ENCODE measurements at places on chromosomes 4 and X.

GRCh38 chrX:31070057-31070468 lies 1.8 kb downstream of the FTHL17 start:
- no peak for DNase-seq

GRCh38 chr4:184442314-184442635 lies 32.1 kb downstream of the IRF2 start:
- no peak for DNase-seq

- no peak for DNase-seq
Measured at GRCh38 chrX:47191331-47191730, 2.3 kb upstream of the UBA1 start.

- no peak for DNase-seq
Measured at GRCh38 chr4:54073271-54073880, 9.0 kb upstream of the CHIC2 start.

DNA sequence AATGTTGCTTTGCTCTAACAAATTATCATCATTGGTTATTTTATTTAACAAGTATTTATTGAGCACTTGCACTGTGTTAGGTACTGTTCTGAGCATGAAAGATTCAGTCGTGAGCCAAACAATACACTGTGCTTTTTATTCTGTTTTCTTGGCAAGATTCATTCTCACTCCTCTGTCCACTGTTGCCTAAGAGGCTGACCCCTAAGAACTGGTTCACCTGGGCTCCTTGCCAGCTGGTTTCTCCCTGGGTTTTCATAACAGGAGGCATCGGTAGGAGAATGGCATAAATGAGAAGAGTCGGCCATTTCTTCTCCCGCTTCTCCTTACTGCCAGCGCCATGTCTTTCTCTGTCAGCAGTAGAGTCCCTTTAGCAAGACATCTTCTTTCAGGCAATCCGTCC lies 243.7 kb upstream of the DIAPH2 start:
- no peak for DNase-seq

GRCh38 chr4:35918491-35918977 lies 325.8 kb downstream of the ARAP2 start:
- DNase-seq = no peak

DNA sequence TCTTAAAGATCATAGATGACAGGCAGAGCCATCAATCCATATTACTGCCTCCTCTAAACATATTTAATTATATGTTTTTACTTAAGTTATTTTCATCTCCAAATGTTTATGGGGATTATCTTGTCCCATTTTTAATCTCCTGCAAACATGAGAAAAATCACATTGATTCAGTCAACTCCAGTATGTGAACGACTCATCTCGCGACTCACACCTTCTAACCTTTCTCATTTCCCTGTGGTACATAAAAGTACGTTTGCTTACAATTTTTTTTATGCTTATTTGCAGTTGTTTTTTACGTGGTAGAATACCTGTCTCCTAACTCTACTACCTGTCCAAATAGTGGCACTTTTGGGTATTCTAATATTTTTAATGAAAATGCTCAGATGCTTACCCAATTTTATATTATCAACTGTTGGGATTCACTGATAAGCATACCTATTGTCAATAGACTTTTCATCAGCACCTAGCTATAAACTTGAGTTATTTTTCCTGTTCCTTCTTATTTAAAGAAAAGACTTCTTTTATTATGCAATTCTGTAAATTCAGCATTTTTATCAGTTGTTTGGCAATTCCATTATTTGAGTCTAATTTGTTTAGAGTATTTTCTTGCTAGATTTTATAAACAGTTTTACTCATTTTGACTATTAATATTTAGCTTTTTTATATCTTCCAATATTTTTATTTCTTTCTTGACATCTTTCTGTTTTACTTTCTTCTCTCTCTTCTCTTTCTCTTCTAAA lies 276.6 kb downstream of the ANK2 start:
- DNase-seq = no peak

- no peak for DNase-seq
Measured at GRCh38 chrX:43631841-43632240, 24.3 kb upstream of the MAOA start.

- DNase-seq = no peak
Measured at GRCh38 chr4:30056016-30056766, 664.0 kb upstream of the PCDH7 start.

DNA sequence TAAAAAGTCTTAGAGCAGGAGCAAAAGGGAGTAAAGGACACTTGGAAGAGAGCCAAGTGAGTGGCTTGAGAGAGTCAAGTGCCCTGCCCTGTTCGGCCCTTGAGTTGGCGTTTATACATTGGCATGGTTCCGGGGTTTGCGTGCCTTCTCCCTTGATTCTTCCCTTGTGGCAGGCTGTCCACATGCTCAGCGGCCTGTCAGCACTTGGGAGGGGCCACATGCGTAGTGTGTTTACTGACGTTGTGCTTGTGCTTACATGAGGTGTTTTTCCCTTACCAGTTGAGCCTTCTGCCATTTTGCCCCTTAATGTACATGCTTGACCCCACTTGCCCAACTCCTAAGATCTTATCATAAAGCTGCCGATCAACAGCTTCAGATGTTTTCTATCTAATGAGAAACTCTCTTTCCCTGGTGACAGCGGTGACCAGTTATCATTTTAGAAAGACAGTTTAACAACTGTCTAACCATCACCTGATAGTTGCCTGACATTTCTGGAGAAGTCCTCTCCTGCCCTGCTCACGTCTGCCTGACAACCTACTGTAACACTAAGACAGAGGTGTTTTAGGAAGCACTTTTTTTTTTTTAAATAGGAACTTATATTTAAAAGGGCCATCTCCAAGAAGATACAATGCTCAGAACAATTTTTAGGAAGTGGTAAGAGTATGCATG lies 49.5 kb upstream of the GC start:
- DNase-seq = no peak

- DNase-seq = peak; percentile 48
Measured at GRCh38 chrX:54921427-54922021, 900 bp downstream of the TRO start.

Measured in AG04450 (cell line).